ENCODE measurements at places on chromosomes 7 and 10.

DNA sequence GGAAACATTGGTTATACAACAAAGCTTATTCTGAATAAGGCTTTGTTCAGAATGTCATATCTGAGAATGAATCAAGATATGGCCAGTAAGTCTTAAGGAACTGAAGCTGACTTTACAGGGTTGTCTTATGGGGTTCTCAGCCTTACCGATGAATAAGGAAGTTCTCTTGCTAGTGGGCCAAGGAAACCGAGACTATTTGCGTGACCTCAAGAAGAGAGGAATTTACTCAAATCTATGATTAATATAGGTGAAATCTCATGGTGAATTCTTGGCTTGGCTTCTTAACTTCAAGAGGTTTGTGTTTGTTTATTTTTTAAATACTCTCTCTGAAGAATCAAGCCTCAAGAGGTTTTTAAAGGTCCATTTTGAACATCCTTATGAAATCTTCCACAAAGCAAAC is 4.7 kb upstream of the MRLN start:
- no peak for DNase-seq

GRCh38 chr7:140160308-140160707 is 16.5 kb downstream of the KDM7A start:
- DNase-seq: no peak

GRCh38 chr7:47803846-47804245 is 144.4 kb downstream of the PKD1L1 start:
- no peak for DNase-seq

- DNase-seq: no peak
Measured at GRCh38 chr10:132417957-132418441, 21.0 kb downstream of the PWWP2B start.

DNA sequence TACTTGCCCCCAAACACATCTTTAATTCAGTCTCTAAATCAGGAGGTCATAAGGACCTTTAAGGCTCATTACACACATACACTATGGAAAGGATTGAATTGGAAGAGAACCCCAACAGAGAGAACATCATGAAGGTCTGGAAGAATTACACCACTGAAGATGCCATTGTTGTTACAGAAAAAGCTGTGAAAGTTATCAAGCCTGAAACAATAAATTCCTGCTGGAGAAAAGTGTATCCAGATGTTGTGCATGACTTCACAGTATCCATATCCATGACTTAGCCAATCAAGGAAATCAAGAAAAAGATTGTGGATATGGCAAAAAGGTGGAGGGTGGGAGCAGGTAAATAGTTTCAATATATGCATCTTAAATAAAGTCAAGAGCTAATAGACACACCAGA is 13.7 kb downstream of the LIPA start:
- DNase-seq: no peak

DNA sequence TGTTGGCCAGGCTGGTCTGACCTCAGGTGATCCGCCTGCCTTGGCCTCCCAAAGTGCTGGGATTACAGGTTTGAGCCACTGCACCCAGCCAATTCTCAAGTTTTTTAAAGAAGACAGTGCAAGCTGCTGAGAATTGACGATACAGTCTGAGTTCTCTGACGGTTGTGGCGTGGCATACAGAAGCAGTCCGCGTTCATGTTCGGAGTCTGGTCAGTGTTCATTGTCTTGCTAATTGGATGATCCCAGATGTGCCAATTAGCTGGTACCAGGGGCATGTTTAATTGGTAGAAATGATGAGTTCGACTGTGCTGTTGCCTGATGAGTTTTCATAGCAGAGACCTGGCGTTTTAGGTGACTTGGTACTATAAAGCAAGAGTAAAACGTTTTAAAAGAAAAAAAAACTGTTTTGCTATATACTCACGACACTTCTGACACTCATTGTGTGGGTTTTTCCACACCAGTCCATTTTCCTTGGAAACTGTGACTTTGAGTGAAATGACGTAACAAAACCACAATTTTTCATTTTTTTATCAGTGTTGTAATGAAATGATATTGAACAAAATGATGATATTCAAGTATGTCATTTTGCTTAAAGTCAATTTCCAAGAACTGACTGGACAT is 32.3 kb downstream of the CAMK1D start:
- DNase-seq: no peak

GRCh38 chr7:37284805-37285231 is 163.8 kb downstream of the ELMO1 start:
- peak; percentile 26 for DNase-seq

- no peak for DNase-seq
Measured at GRCh38 chr10:12201543-12201942, 5.6 kb downstream of the CDC123 start.

- DNase-seq: no peak
Measured at GRCh38 chr7:65509368-65510186, 135.9 kb downstream of the ZNF92 start.

- no peak for DNase-seq
Measured at GRCh38 chr7:28381466-28381865, 30.9 kb upstream of the CREB5 start.

GRCh38 chr10:45410807-45411606 is 37.0 kb downstream of the ALOX5 start:
- no peak for DNase-seq

DNA sequence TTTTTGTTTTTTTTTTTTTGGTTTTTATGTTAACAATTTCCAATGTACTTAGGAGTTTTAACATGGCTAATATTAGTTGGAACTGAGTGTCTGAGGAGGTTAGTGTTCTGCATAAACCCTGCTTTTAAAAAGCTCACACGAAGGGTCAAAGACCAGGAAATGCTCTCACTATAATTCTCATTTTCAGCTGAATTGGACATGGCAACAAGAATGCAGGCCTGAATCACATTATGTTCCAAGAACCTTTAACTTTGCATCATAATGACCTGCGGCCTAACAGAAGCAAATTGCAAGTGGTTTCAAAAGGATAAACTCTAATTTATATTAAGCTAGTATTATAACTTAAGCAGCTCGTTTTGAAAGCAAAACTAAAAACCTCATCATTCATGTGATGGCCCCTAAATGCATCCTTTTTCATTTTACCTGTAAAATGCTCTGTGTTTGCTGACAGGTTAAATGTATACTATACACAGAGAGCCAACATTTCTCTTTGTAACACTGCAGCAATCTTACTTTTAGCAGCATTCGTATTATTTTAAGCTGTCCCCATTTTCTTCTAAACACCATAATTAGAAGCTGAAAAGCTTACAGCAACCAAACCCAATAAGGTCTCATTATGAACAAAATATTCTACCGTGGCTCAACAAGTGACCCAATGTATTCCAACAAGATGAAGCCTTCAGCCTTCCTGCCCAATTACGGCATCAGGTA is 242.8 kb upstream of the SP4 start:
- DNase-seq: no peak

GRCh38 chr10:10758306-10758705 is 259.4 kb upstream of the CELF2 start:
- DNase-seq: no peak
